Stimulated activated memory B cell treated with anti-CD40 and anti-IgM and Interleukin-4, amounts not matched to agents 10 μg/mL and 1 μg/mL and 100 μg/mL, for 72 hours (primary cell): ENCODE measurements at places on chromosomes 2 and 18.

DNA sequence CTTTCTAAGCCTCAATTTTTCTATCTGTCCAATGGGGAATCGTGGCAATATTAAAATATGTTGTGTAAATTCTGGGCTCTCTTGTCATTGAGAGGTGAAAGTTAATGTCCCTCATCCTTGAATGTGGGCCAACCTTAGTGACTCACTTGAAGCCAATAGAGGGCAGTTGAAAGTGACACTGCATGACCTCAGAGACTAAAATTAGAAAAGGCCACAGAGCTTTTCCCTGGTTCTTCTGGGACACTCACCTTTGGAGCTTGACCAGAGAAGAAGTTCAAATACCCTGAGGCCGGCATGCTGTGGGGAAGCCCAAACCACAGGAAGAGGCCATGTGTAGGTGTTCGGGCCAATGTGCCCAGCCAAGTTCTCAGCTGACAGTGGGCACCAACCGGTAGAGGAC is 24.1 kb upstream of the SIX2 start:
- ATAC-seq: no peak

DNA sequence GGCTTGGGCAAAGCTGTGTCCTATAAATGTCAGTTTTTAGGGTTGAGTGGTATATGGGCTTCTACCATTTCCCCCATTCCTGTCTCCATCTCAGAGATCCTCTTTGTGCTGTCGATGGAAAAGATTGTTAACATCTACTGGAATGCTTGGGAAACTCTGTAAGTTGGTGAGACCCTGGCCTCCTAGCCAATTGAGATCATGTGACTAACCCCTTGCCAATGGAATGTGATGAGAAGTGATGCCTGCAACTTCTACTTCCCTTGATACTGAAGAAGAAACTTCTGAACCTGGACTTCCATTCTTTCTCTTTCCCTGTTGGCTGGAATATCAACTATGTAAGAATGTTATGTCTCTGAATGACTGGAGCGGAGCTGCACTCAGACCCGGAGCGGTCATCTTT is 14.5 kb downstream of the SLC39A10 start:
- no peak for ATAC-seq

- no peak for ATAC-seq
Observed at GRCh38 chr2:152505495-152505906, 170.5 kb downstream of the FMNL2 start.

DNA sequence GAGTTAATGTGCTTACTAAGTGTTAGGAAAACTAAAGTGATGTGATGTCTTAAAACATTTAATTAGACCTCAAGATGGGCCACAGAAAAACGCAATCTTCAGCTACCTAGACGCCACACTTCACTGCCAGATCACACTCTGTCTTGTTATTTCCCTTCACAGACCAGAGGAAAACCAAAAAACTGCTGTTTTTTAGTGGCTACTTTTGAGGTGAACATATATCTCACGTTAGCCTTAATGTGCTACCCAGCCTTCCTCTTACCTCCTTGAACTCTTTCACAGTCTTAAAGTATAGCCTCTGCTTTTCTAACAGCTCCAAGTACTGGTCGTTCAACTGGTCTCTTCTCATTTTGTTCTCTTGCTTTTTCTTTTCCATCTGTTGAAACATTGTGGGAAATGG is 83.1 kb downstream of the CCDC93 start:
- ATAC-seq: no peak

DNA sequence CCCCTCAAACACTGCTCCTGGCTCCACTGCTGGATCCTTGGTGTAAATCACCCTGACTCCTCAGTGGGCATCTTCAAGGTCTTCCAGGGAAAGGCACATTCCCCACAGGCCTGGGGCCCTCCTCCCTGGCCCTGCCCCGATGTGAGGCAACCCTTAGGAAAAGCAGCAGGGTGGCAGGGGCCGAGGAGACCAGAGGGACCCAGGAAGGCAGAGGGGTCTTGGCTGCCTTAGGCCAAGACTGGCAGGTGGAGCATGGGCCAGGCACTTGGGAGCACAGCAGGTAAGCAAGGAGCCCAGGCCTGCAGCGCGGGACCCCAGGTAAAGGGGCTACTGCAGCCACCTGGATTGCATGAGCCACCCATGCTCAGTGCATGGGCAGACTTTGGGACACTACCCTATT is 96.9 kb downstream of the GYPC start:
- ATAC-seq: no peak

- ATAC-seq: no peak
Observed at GRCh38 chr2:27091746-27092695, 5.4 kb downstream of the KHK start.

DNA sequence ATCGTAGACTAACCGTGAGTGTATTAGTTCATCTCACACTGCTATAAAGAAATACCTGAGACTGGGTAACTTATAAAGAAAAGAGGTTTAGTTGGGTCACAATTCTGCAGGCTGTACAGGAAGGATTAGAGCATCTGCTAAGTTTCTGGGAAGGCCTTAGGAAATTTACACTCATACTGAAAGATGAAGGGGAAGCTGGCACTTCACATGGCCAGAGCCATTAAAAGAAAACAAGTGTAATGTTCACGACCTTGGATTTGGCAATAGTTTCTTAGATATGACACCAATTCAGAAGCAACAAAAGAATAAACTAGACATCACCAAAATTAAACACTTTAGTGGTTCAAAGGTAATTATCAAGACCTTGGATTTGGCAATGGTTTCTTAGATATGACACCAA is 23.8 kb downstream of the ABCB11 start:
- no peak for ATAC-seq

- ATAC-seq: no peak
Observed at GRCh38 chr2:237592425-237592980, 2.0 kb upstream of the RAB17 start.

- ATAC-seq: no peak
Observed at GRCh38 chr2:229206548-229206947, 64.5 kb downstream of the PID1 start.

- ATAC-seq: peak; percentile 65
Observed at GRCh38 chr18:74163019-74163660, 14.8 kb downstream of the TIMM21 start.

GRCh38 chr2:45734952-45735351 is 83.5 kb downstream of the PRKCE start:
- no peak for ATAC-seq

DNA sequence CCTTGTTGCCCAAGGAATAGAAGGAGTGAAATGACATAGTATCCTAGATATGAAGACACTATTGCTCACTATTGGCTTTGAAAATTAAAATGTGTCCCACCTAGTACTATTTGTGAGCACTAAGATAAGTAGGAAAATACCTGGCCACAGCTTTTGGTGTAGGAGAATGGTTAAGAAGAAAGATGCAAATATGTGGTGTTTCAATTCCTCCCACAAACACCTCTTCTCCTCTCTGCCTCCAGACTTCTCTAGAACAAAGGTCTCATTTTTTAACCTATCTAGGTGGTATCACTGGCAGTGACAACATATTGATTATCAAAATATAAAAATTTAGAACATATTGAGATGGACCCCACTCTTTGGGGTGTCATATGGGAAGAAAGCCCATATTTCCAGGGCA is 929.9 kb upstream of the FANCL start:
- peak; percentile 65 for ATAC-seq

DNA sequence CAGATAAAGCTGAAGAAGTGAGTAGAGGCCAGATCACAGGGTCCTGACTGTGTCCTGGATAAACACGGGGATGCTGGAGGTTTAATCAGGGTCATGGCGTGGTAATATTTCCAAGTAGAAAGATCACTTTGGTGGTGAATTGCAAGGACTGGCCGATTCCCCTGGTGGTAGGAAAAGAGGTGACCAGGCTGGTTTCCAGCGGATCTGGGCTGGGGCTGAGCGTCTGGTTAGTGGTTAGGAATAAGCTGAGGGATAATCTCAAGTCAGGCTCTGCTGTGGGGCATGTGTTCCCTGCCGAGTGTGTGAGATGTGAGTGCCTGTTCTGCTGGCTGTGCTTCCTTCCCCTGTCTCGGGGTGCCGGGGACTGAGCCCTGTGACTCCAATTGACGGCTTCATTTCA is 484.0 kb downstream of the TSN start:
- no peak for ATAC-seq

- ATAC-seq: no peak
Observed at GRCh38 chr2:195848119-195848899, 191.3 kb downstream of the SLC39A10 start.

- no peak for ATAC-seq
Observed at GRCh38 chr2:181464966-181465365, 7.8 kb downstream of the ITGA4 start.

- no peak for ATAC-seq
Observed at GRCh38 chr2:55089726-55090125, 39.5 kb upstream of the RTN4 start.

GRCh38 chr2:128563348-128563687 is 244.7 kb upstream of the HS6ST1 start:
- ATAC-seq: no peak

- no peak for ATAC-seq
Observed at GRCh38 chr18:78765142-78765541, 214.5 kb upstream of the SALL3 start.

- ATAC-seq: no peak
Observed at GRCh38 chr2:238706163-238706562, 141.7 kb upstream of the TWIST2 start.

DNA sequence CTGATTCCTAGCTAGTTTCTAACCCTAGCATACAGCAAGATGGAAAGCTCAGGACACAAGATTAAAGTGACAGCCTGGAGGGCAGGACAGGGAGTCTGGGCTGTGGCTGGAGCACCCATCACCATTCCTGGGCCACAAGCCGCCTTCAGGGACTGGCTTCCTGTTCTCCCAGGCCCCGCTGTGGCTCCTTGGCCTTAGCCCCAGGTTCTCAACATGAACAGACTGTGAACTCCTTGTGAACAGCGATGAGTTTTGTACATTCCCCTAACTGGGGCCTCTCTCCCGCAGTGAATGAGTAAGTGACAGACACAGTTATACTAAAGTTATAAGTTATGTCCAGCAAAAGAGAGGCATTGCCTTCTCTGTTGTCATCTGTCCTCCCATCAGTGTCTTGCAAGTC is 35.9 kb upstream of the SLC14A1 start:
- no peak for ATAC-seq

DNA sequence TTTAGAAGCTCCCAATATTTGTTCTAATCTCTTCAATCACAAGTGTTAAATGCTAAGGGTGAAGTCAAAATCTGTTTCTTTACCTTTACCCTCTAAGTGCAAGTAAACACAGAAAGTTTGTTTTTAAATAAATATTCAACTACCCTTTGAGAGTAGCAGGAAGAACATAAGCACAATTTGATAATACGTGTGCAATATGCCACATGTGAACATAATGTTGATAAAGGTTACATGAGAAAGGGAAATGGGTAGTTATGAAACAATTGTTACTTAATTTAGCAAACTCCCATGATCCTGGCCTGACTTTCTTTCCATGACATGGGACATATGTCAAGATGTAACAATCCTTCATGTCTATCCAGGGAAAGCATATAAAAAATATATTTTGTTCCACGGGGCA is 7.1 kb downstream of the SPRED2 start:
- no peak for ATAC-seq

DNA sequence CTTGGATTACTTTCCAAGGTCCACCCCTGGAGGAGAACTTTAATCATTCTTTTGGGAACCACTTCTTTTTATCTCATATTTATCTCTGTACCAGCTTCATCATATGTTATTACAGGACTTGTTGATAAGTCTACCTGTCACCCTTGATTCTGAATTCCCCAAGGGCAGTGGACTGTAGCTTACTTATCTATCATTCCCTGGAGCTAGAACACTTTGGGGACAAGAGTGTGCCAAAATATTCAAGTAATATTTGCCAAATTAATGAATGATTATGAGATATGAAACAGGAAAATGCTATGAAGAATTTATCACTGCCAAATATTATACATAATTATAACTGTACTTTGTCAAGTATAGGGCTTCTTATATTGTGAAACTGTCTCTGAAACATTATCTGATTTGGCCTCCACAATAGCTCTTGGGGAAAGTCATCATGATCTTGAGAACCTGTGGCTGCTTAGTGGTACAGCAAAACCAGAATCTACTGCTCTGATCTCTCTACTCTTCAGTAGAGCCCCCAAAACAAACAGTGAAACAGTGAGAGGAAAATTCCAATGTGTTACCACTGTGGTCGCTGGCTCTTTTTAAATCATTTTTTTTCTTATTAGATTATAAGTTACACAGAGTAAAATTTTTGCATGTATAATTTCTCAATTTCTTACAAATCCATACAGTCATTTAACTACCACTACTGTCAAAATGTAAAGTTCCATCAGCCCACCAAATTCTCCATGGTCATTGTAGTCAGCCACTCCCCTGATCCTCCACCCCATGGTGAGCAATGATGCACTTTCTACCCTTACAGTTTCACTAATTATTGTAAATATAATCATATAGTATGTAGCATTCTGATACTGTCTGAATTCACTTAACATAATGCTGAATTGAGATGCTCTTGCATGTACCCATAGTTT is 197.5 kb downstream of the PIEZO2 start:
- no peak for ATAC-seq

DNA sequence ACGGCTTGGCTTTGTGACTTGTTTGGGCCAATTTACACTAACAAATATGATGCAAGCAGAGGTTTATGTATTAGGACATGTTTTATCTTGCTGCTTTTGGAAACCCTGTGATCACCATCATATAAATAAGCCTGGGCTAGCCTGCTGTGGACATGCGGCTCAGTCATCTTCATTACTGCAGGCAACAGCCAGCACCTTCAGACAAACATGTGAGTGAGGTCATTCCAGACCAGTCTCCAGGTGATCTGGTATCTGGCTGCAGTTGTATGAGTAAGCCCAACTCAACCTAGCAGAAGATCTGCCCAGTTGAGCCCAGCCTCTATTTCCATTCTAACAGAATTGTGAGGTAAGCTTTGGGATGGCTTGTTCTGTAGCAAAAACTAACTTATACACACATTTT is 254.6 kb upstream of the ATP5MC3 start:
- ATAC-seq: no peak

DNA sequence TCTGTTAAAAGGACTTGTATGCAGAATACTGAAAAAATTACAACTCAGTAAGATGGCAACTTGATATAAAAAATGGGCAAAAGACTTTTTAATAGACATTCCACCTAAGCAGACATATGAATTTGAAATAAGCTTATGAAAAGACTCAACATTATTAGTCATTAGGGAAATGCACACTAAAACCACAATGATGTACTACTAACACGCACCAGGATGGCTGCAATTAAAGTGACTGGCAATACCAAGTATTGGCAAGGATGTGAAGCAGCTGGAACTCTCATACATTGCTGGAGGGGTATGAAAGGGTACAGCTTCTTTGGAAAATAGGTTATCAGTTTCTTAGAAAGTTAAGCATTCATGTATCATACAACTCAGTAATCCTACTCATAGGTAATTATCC is 3.2 kb upstream of the ENOSF1 start:
- no peak for ATAC-seq

DNA sequence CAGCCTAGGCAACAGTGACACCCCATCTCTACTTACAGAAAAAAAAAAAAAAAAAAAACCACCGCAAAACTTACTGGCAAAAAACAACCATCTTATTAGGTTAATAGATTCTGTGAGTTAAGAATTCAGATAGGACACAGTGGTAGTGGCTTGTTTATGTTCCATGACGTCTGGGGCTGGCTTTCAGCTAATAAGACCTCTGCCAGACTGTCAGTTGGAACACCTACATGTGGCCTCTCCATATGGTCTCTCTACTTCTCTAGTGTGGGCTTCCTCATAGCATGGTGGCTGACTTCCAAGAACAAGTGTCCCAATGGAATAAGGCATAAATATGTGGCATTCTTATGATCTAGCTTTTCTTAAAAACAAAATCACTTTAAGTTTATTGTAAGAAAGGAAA is 94.0 kb upstream of the OTX1 start:
- no peak for ATAC-seq
